ENCODE measurements at places on chromosomes 7 and 10.

GRCh38 chr10:106401161-106401560 lies 763.3 kb downstream of the SORCS1 start:
- no peak for DNase-seq

GRCh38 chr7:29356631-29357030 lies 162.1 kb downstream of the CHN2 start:
- no peak for DNase-seq

GRCh38 chr10:132322586-132323048 lies 9.4 kb upstream of the LRRC27 start:
- no peak for DNase-seq

DNA sequence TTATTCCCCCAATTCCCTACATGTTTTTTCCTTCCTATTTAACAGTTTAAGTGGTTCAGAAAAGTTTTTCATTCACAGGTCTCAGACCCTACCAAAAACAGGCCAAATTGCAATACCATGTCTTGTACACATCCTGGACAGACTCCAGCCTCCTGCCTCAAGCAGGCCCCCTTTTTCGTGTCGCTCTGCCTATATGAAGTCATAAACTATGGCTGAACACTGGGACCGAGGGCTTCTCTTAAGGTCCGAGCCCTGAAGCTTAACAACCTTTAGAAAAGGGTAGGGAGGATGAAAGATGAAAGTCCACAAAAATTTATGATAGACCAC lies 1.4 kb downstream of the FBXW4 start:
- no peak for DNase-seq

DNA sequence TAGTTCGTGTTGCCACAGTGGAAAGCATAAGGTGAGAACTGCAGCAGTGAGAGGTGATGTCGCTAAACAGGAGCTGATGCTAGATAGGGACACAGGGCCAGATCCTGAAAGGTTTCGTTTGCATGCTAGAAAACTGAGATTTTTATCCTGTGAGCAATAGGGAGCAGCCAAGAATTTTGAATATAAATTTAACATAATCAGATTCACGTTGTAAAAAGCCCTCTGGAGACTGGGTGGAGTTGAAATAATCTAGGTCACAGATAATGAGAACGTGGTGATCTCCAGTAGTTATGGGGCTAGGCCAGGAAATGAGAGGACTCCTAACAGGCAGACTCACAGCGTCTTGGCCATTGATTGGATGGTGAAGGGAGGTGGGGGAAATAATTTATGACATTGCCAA lies 92.1 kb upstream of the IMMP2L start:
- no peak for DNase-seq

- DNase-seq = no peak
Observed at GRCh38 chr7:124457841-124458240, 307.8 kb downstream of the GPR37 start.
